ENCODE measurements at places on chromosomes 5 and 9.
A peak's percentile ranks its signal among the peaks of the same experiment; 100 is the strongest.

GRCh38 chr5:151234476-151235238 lies 10.8 kb upstream of the CCDC69 start:
- peak; percentile 42 for DNase-seq

GRCh38 chr5:83077662-83078261 lies 415 bp downstream of the XRCC4 start:
- DNase-seq = peak; percentile 45

GRCh38 chr5:128466980-128467379 lies 71.1 kb downstream of the FBN2 start:
- no peak for DNase-seq

GRCh38 chr9:4489919-4490704 lies at the start of gene SLC1A1:
TSS of gene SLC1A1 (plus strand) at chr9:4490468. CDS start at chr9:4490680, 212 bp downstream.
- DNase-seq = no peak

DNA sequence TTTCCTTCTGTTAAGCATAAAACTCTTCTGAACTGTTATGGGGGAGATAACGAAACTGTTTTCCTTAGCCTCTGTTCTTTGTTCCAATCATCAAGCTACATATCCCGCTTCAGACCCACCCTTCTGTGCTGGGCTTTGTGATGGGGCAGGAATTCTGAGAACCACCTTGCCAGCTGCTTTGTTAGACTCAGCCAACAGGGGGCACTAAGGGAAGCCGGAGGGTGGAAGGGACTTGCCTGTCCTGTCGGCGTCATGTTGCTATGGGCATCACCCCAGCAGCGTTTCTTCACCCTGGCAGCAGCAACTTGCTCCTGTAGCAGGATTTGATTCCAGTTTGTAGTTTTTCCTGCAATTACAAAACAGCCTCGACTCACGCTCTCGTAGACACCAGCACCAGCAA lies 169.1 kb downstream of the CAAP1 start:
- peak; percentile 8 for DNase-seq

DNA sequence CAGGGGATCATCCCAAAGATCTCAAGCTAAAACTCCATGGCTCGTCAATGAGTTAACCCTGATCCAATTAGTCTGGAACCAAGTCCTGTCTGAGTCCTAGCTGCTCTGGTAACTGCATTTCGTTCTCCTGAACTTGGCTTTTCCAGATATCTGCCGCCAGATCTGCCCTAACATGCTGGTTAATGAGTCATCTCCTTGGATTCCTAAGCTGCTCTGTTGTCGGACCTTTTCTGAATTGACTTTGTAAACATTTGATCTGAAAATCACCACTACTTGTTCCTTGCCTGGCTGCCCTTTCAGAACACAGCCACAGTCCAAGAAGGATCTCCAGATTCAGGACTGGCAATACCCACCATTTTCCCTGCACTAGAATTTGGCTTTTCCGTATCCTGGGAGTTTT lies 473.0 kb downstream of the ZSWIM6 start:
- no peak for DNase-seq

DNA sequence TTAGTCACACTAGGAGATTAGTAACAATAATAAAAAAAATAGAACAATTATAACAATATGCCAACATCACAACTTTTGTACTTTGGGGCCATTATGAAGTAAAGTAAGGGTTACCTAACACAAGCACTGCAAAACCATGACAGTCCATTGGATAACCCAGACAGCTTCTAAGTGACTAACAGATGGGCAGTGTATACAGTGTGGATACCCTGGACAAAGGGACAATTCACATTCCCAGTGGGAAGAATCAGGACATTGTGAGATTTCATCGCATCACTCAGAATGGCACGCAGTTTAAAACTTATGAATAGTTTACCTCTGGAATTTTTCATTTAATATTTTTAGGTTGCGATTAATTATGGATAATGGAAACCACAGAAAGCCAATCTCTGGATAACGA lies 45.6 kb upstream of the JADE2 start:
- no peak for DNase-seq

DNA sequence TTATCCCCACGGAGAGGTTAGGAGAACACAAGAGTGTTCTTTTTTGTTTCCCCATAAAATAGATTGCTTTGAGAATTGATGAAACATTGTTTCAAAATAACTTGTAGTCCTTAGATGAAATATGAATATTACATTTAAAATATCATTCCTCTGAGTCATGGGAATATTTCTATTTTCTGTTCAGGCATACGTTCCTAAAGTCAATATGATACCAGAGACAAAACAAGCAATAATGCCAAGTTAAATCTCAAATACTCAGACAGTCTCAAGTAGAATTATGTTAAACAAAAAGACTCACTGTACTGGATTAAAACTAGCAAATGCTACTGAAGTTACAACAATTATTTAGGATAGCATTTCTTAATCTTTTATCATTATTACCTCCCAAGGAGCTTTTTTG lies 111.7 kb upstream of the C6 start:
- DNase-seq = no peak

GRCh38 chr9:135065151-135065550 lies 22.3 kb upstream of the OLFM1 start:
- no peak for DNase-seq

DNA sequence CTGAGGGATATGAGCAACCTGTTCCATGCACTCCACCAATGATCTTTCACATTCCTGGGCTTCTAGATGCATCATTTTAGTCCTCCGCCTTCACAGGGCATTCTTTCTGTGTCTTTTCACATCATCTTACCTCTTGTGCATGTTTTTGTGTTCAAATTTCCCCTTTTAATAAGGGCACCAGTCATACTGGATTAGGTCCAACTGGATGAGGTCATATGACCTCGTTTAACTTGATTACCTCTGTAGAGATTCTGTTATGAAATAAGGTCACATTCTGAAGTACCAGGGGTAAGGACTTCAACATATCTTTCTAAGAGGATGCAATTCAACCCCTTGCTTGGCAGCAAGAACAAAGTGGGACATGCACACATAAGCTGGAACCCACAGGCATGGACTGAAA lies 335.3 kb upstream of the TLE4 start:
- no peak for DNase-seq

- DNase-seq = peak; percentile 12
Observed at GRCh38 chr9:112544477-112544876, 57.9 kb downstream of the KIAA1958 start.

- DNase-seq = no peak
Observed at GRCh38 chr9:134785325-134786108, 95.1 kb upstream of the FCN2 start.

GRCh38 chr9:15361737-15362136 lies 54.7 kb upstream of the TTC39B start:
- DNase-seq = peak; percentile 20

DNA sequence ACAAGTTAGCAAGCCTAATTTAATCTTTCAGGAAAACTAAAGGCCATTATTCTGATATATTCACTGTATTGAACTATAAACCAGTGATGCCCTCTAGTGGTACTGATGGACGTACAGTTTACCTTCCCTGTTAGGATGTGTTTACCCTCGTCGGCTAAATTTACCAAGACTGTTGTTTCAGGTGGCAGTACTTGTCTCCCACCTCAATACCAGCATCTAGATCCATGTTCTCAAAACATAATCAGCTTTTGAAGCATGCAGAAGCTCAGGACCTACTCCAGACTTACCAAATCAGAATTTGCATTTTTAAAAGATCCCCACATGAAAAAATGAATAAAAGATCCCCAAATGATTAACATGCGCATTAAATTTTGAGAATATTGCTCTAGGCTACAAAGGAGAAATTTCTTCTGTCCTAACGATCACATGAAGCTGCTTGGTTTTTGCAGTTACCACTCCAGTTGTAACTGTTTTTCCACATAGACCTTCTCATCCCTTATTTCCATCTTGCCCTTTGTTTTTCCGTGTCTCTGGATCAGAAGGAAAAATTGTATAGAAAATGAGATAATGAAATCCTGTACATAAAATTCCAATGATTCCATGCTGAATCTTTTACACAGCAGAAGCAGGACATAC lies 3.2 kb upstream of the BAAT start:
- DNase-seq = no peak

DNA sequence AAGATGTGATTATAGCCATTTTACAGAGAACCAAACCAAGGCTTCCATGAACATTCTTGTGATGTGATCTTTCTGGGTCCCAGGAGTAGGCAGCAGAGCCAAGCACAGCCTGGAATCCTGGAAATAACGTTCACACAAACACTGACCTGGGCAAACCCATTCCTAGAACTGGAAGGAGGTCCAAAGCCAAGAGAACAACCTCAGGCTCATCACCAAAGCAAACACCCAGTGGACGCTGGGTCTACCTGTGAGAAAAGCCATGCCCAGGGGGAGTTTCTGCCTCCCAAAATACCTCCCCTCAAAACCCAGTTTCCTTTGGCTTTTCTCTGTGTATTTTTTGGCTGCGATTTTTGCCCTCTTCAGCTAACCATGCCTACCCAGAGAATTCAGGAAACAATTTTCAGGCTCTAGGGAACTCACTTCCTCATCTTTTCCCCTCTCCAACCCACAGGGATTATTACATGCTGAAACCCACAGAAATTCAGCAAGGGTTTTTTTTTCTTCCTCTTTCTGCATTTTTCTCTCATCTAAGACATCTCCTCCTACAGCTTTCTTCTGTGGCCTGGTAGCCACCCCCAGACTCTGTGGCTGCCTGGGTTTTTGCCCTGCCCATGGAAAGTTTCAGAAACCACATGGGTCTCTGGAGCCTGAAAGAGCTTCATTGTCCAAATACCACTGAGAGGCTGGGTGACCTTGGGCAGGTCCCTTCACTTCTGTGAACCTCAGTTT lies 75.0 kb downstream of the TNC start:
- DNase-seq = peak; percentile 98

All from MV-4-11 (cell line).